Body of pancreas (tissue), 4 donors: ENCODE measurements at places on chromosomes 7 and 10. TPM values are rescaled to one million over a fixed set of nuclear protein-coding genes. Genes with fewer than 3 reads are reported as not detected.

Gene PIP
- total RNA-seq: not detected

Gene PAX4
- total RNA-seq: not detected

Gene GNGT1
- not detected for total RNA-seq

Gene C10orf105
- total RNA-seq: not detected

Gene CTNNA3
- total RNA-seq: under 0.01 TPM

Gene SPDYE5
- not detected for total RNA-seq

Gene ESYT2
- total RNA-seq: 40.5 TPM

Gene SVIL
- 41.2 TPM for total RNA-seq

Gene NPSR1
- not detected for total RNA-seq

Gene RNF32
- 0.26 TPM for total RNA-seq

Gene RASA4B
- total RNA-seq: 12.5 TPM

DNA sequence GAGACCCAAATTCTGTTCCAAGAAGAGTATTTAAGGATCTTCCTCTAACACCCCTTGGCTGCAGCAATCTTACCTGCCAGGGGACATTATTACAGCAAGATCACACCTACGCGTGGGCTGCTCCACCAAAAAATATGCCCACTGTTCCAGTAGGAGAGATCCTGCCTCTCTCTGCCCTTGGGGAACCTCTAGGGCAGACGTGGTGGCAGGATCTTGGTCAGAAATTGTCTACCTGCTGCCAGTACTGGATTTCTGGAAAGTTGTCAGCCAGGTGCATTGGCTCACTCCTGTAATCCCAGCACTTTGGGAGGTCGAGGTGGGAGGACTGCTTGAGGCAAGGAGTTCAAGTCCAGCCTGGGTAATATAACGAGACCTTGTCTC lies 259.0 kb downstream of the CALN1 start:
- DNase-seq: peak; percentile 16

- DNase-seq: no peak
Measured at GRCh38 chr7:42210779-42211178, 26.2 kb downstream of the GLI3 start.

GRCh38 chr7:98376711-98377110 lies 24.2 kb downstream of the BAIAP2L1 start:
- DNase-seq: no peak

- DNase-seq: no peak
Measured at GRCh38 chr7:156236936-156237599, 403.5 kb upstream of the RNF32 start.

- peak; percentile 87 for DNase-seq
Measured at GRCh38 chr7:21944616-21945453, 864 bp downstream of the CDCA7L start.

- no peak for DNase-seq
Measured at GRCh38 chr7:31082017-31082416, 29.9 kb downstream of the ADCYAP1R1 start.

- no peak for DNase-seq
Measured at GRCh38 chr10:29617880-29618340, 16.9 kb downstream of the SVIL start.

DNA sequence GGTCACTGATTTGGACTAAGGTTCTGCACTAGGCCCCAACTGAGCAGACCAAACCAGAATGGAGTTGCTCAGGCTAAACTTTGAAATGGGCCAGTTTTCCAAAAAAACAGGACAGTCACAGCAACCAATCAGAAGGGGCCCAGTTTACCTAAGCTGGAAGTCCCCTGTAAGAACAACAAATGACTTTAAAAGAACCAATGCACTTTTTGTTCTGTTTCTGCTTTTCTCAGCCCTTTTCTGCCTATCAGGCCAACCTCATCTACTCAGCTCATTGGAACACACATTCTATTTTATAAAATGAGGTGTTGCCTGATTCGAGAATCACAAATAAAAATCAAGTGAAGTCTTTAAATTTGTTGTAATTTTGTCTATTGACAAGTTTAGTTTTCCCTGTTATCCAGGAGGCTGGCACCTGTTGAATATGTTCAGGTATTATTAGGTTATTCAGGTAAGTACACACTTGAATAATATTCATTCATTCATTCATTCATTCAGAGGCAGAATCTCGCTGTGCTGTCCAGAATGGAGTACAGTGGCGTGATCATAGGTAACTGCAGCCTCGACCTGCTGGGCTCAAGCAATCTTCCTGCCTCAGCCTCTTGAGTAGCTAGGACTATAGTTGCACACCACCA lies 168.7 kb downstream of the TAX1BP1 start:
- no peak for DNase-seq

DNA sequence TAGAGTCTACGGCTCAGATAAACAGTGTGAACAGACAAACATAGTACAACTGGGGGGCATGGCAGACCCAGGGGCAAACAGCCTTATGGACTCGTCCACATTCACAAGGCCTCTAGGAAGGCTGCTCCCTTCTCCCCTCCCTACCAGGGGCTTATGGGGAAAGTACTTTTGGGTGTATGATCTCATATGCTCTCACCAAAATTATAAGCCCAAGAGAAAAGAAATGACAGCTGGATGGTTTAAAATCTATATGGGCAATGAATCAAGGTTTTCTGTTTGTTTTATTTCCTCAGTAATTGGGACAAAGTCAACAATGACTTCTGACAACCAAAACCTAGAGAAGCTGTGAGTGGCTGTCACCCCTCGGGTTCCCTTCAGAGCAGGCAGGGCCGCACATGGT lies 144.4 kb downstream of the PKD1L1 start:
- DNase-seq: no peak

- DNase-seq: no peak
Measured at GRCh38 chr7:20270867-20271266, 53.7 kb upstream of the MACC1 start.

- no peak for DNase-seq
Measured at GRCh38 chr7:650339-651031, 76.0 kb upstream of the DNAAF5 start.

DNA sequence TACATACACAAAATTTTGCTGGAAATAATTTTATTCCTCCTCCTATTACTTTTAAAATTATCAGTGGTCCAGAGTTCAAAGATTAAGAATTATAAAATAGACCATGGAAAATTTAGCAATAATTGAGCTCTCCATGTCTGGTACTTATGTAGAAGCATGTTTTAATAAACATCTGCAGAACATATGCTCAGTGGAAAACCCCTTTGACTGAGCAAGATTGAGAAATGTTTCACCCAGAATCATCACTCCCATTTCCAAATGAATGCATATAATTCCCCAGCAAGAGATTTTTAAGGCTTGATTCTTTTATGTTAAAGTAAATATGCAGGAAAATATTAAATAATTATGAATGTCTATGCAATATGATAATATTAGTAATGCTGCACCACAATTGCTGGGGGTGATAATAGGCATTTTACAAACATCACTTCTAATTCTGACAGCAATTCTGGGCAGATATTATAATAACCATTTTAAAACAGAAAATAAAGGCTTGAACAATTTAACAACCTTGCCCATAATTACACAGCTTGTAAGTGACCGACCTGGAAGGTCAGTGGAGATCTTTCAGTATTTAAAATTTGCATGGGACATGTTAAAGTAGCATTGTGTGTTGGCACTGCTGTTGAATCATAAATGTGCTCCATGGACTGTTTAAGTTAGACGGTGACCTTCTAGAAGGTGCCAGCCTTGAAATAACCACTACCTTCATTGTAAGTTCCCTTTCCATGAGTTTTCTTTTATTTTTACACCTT lies 45.6 kb upstream of the TES start:
- no peak for DNase-seq

GRCh38 chr10:90167174-90168064 lies 466.0 kb downstream of the KIF20B start:
- DNase-seq: no peak

DNA sequence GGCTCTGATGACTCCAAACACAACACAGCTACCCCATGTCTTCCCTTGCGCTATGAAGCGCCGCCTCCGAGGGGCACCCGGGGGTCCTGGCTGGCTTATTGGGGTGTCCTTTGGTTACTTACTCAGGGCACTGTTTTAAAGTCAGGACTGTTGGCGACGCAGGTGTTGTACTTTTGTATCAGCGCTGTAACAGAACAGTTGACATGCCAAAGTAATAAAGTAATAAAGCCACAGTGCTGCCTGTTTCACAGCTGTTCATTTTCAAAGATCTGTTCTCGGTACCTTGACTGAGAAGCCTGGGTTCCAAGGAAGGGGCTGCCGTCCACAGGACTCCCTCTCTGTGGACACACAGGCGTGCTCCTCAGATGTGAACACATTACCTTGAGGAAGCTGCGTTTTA lies 64.1 kb downstream of the WDR37 start:
- DNase-seq: no peak
